ENCODE measurements at places on chromosomes 11 and 22.

GRCh38 chr11:131483453-131483852 is 113.0 kb downstream of the NTM start:
- DNase-seq, result no peak

GRCh38 chr22:23193196-23193827 is 13.0 kb downstream of the BCR start:
- DNase-seq, result no peak

DNA sequence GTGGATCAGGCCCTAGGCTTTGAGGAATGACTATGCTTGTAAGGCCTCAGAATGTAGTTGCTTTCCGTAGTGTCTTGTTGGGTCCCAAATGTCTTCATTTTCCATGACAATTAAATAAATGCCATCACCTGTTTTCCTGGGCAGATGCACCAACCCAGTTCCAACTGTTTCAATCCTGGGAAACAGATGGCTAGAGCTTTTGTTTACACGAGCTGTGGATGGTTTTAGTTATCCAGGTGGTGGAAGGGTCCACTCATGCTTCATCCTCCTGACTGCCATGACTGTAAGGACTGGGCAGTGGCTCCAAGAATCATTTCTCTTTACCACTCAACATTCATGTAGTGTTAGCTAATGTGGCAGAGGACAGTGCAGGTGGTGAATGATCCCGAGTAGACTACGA is 8.6 kb downstream of the RCN1 start:
- no peak for DNase-seq

- no peak for DNase-seq
Measured at GRCh38 chr11:9428706-9429105, 32.1 kb upstream of the ZNF143 start.

- DNase-seq, result no peak
Measured at GRCh38 chr22:49099496-49100124, 728.1 kb downstream of the BRD1 start.

DNA sequence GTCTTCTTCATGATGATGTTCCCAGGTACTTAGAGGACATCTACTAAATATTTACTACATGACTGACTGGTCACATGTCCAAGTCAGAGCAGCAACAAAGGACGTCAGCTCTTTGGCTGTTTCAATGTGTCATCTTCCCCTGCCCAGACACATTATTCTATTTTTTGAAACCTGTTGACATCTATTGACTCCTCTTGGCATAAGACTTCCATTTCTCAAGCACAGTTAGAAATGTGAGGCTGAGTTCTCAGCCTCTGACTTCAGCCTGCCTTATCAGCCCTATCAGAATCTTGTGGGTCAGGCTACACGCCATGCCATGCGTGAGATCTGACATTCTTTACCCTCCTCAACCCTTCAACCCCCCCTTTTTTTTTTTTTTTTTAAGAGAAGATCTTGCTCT is 63.8 kb downstream of the SC5D start:
- DNase-seq, result no peak

DNA sequence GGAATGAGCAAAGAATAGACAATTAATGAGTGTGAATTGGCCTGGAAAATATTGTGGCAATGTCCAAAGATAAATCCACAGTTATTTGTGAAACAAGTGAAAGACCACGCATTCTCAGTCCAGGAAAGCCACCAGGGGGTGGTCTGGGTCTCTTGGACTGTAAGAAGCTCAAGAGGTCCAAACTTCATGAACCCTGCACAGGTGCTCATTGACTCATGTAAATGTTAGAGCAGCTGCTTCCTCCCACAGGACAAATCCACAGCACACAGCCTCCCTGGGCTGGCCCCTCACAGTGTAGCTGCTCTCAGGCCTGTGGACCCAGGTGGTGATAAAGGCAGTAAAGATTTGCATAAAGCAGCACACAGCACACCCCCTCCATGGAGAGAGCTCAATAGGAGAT is 114.0 kb downstream of the ZNF280B start:
- DNase-seq, result no peak

DNA sequence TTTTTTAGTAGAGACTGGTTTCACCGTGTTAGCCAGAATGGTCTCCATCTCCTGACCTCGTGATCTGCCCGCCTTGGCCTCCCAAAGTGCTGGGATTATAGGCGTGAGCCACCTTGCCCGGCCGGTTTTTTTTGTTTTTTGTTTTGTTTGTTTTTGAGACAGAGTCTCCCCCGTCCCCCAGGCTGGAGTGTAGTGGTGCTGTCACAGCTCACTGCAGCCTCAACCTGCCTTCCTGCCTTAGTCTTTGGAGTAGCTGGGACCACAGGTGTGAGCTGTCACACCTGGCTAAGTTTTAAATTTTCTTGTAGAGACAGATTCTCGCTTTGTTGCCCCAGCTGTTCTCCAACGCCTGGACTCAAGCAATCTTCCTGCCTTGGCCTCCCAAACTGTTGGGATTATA is 3.2 kb downstream of the PPIL2 start:
- DNase-seq, result no peak

Measured in stimulated activated CD8-positive, alpha-beta memory T cell treated with anti-CD3 and anti-CD28 coated beads, Interleukin-4, amount 100 ng/mL, for 4 hours (primary cell).